ENCODE measurements at places on chromosomes 6 and 20.

DNA sequence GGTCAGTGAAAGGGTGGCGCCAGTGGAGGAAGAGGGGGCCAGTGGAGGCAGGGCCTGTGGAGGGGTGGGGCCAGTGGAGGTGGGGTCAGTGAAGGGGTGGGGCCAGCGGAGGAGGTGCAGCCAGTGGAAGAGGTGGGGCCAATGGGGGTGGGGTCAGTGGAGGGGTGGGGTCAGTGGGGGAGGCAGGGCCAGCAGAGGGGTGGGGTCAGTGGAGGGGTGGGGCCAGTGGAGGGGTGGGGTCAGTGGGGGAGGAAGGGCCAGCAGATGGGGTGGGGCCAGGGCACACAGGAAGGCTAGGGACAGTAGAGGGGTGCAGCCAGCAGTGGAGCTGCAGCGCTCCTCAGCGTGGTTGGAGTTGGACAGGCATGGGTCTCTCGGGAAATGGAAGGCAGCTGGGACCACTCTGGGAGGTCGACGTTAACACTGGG is 18.7 kb downstream of the ADRM1 start:
- DNase-seq: no peak

- DNase-seq: no peak
Observed at GRCh38 chr6:150711584-150712504, 112.2 kb downstream of the PLEKHG1 start.

DNA sequence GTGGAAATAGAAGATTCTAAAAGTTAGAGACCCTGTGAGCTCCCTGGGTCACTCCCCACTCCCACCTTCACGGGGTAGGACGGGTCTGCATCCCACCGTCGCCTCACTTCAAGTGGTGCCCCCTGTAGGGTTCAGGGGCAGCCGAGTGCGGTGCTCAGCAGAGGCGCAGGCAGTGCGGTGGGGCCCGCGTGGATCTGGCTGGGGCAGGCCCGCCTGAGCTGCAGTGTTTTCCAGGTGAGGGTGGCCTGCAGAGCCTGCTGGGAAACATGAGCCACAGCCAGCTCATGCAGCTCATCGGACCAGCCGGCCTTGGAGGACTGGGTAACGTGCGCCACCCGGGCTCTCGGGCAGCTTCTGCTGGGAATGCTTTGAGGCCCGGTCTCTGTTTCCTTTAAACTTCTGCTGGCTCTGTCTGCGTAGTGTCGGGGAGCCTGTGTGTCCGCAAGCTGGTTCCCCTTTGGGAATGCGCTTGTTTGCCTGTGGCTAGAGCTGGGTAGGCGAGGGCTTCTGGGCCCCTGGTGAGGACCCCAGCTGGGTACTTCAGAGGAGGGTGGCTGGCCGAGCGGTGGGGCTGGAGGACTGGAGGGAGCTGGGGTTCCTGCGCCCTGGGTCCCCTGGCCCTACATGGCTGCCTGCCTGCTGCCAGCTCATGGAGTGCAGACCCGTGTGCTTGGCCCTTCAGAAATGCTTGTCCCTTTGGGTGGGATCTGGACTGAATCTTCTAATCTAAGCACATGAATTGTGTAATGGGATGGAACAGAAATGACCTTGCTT is 3.8 kb downstream of the ADRM1 start:
- DNase-seq: no peak

GRCh38 chr6:109879521-109879920 is 98.6 kb upstream of the GPR6 start:
- no peak for DNase-seq

GRCh38 chr6:44464527-44465310 is 77.2 kb downstream of the CDC5L start:
- DNase-seq: no peak

- no peak for DNase-seq
Observed at GRCh38 chr6:152300517-152300916, 336.6 kb downstream of the SYNE1 start.

- DNase-seq: no peak
Observed at GRCh38 chr6:53746442-53747103, 48.2 kb upstream of the LRRC1 start.

GRCh38 chr20:52443874-52444273 is 252.3 kb upstream of the ZFP64 start:
- no peak for DNase-seq

- no peak for DNase-seq
Observed at GRCh38 chr6:37738216-37738615, 40.5 kb upstream of the MDGA1 start.

- no peak for DNase-seq
Observed at GRCh38 chr6:139242457-139243240, 49.1 kb downstream of the TXLNB start.

GRCh38 chr6:145199961-145200360 is 535.4 kb downstream of the EPM2A start:
- no peak for DNase-seq

GRCh38 chr6:121515630-121516265 is 80.3 kb downstream of the GJA1 start:
- DNase-seq: no peak

GRCh38 chr6:142872376-142872775 is 72.6 kb downstream of the HIVEP2 start:
- no peak for DNase-seq

DNA sequence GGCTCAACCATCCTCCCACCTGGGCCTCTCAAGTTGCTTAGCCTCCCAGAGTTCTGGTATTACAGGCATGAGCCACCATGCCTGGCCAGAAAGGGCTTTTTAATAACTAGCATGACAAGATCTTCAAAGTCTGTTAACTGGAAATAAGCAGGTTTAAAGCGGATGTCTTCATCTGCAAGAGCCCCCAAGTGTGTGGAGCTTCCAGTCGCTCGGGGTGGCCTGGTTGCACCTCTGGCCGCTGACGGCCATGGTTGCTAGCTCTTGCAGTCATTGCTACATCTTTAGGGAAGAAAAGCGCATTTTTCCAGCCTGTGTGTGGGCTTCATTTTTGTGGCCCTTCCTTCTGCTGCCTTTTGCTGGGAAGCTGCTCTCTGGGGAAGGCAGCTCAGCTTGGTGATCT is 7.8 kb downstream of the ARFGAP1 start:
- DNase-seq: no peak

DNA sequence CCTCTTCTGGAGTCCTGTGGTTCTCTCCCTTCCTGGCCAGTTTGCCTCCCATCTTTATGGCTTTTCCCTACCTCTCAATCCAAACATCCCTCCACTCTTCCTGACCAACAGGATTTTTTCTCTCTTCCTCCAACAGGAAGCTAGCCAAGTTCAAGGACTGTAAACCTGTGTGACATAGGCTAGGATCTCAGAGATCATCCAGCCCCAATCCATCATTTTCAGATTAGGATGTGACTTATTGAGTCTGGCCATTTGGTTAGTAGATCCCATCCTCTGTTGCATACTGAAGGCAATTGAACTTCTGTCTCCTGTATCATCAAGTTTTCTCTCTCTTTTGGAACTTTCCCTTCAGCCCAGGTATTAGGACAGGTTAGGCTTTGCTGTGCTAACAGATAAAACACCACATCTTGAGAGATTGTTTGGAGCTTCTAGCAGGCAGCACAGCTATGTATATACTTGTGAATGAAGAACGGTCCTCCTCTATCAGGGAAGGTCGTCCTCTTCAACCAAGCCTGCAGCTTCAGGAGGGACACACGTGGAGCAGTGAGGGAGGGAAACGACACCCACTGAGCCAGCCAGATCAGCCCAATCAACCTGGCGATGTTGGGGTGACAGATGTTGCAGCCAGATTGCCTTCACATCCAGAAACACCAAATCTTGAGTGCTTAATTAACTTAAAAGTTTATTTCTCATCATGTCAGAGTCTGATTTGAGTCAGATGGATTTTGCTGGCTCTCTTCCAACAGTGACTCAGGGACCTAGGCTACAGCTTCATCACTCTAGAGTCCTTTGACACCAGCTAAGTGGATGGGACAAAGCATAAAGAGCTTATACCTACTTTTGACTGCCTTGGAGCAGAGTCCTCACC is 106.8 kb downstream of the GJA10 start:
- DNase-seq: no peak

GRCh38 chr6:25359191-25359861 is 80.2 kb downstream of the CARMIL1 start:
- DNase-seq: no peak

- no peak for DNase-seq
Observed at GRCh38 chr20:21609221-21609620, 95.4 kb upstream of the NKX2-2 start.

DNA sequence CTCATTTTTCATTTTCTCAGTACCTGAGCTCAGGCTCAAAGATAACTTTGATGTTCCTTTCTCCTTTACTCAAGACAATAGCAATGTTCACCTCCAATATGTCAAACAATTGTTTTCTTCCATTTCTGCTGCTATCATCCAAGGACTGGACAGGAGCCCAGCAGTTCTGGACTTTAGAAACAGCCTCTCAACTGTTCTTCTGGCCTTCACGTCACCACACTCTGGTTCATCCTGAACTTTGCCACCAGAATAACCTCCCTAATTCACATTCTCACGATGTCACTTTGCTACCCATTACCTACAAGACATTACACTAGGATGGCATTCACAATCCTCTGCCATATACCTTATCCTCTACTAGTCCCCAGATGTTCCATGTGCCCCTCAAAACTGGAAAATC is 60.6 kb upstream of the PLEKHG1 start:
- no peak for DNase-seq

DNA sequence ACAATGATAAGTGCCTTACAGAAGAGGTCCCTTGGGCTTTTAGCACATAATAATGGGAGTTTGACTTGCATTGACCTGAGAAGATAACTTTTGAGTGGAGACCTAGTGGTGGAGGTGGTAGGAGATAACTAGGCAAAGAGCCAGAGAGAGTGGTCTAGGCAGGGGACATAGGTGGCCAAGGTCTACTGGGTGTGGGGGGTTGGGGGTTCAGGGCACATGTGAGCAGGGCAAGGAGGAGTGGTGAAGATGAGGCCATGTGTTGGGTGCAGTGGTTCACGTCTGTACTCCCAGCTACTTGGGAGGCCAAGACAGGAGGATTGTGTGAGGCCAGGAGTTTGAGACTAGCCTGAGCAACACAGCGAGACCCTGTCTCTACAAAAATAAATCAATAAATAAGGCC is 74.3 kb upstream of the CTNNBL1 start:
- DNase-seq: no peak

GRCh38 chr6:143195349-143195845 is 134.7 kb downstream of the AIG1 start:
- DNase-seq: no peak

GRCh38 chr6:3467996-3468395 is 11.1 kb upstream of the SLC22A23 start:
- no peak for DNase-seq

DNA sequence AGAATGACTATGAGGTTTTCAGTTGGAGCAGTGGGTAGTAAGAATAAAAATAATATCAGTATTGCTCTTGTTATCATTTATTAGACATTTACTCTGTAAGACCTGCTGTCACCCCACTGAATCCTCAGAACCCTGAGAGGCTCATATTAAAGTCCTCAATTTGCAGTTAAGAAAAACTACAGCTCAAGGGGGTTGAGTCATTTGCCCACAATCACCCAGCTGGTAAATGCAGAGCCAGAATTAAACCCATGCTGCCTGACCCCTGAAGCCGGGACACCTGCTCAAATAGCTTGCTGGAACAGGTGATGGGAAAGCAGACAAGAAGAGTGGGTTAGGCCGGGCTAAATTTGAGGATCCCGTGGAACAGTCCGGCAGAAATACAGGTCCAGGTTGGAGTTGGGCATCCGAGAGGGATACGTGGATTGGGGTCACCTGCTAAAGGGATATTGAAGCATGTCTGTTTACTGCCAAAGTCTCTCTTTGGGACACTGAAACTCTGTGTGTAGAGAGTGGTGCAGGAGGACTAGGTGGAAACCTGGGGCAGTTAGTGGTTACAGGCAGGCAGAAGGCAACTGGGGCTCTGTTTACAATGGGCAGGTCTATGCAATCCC is 344.1 kb downstream of the CDC5L start:
- no peak for DNase-seq

- no peak for DNase-seq
Observed at GRCh38 chr6:135202836-135203235, 21.7 kb downstream of the MYB start.

DNA sequence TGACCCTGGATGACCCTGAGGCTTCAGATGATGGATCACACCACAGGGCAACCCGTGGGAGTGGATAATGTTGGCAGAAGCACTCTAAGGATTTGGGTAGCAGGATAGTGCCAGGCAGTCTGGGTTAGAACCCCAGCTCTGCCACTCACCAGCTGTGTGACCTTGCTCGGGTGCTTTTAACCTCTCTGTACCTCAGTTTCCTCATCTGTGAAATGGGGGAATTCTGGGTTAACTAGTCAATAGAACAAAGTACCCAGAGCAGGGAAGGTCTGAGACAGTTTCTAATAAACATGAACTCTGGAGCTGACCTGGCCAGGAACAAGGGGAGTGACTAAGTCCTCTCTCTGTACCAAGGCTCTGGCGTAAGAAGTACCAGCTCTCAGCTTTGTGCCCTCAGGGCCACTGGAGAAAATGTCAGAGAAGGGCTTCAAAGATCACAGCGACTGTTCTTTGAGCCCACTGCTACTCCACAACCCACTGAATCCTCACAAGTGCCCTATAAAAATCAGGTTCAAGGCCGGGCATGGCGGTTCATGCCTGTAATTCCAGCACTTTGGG is 14.7 kb upstream of the NOL4L start:
- DNase-seq: no peak

GRCh38 chr6:113248532-113248931 is 608.6 kb upstream of the MARCKS start:
- no peak for DNase-seq

DNA sequence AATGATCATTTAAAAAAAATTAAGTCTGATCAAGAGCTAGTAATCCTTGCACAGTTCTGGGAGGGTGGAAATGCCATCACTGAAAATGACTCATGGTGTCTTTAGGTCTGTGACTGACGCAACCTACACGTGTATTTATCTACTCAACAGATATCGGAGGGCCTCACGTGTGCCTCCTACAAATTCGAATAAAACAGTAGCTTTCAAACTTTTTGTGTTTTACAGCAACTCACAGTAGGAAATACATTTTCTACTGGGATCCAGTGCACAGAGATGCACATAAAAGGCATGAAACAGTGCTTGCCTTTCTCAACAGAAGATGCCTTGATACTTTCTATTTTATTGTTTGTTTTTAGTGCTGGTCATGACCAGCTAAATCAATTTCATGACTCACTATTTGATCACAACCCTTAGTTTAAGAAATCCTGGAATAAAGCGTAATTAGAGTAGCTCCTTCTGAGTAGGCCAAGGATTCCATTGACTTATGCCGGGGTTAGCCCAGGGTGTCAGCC is 210.0 kb upstream of the SNX9 start:
- no peak for DNase-seq

DNA sequence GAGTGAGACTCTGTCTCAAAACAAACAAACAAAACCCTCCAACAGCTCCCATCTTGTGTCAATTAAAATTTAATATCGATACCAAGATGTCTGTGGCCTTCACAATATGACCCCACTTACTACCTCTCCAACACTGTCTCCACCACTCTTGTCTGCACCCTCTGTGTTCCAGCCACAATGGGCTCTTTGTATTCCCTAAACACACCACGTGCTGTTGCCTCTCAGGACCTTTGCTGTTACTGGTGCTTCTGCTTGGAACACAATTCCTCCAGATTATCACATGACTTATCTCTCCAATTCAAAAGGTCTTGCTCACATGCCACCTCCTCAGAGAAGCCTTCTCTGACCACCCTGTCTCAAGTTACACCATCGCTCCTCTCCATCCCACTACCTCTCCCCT is 6.0 kb upstream of the HCK start:
- DNase-seq: no peak

GRCh38 chr6:143062551-143062950 is 1.9 kb downstream of the AIG1 start:
- no peak for DNase-seq
